ENCODE measurements at places on chromosomes 3 and 15.

GRCh38 chr15:22981051-22981840, 1.1 kb upstream of the CYFIP1 start:
- no peak for DNase-seq

- no peak for DNase-seq
Measured at GRCh38 chr3:48256557-48256956, 15.7 kb downstream of the ZNF589 start.

DNA sequence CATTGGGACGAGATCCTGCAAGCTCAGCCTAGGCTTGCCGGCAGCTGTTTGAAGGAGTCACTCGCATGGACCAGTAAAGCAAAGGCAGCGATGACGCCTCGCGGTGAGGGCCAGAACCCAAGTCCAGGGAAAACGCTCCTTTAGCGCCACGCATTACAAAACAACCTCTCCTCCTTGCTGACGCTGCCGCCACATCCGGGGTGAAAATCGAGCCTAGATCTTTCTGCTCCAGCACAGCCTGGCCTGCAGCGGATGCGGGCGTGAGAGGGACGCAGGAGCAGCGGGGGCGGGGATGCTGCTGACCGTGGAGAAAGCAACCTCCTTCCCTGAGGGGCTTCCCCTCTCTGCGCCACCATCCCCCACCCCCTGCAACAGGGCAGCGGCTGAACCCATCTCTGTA, 46.7 kb downstream of the CASR start:
- no peak for DNase-seq

- no peak for DNase-seq
Measured at GRCh38 chr3:40414270-40414669, 27.3 kb downstream of the ENTPD3 start.

- no peak for DNase-seq
Measured at GRCh38 chr3:197224034-197224444, 74.4 kb downstream of the DLG1 start.

- DNase-seq, result no peak
Measured at GRCh38 chr3:101725890-101726275, 1.5 kb downstream of the CEP97 start.

- peak; percentile 41 for DNase-seq
Measured at GRCh38 chr15:74635228-74635627, 19.6 kb downstream of the CLK3 start.

- no peak for DNase-seq
Measured at GRCh38 chr3:149959443-149959842, 11.3 kb downstream of the PFN2 start.
